DMS 273 treated with DMSO at 0.1 percent for 48 hours (cell line): ENCODE measurements at places on chromosomes 2 and 18.

GRCh38 chr2:219968685-219969345 is 341.4 kb downstream of the SLC4A3 start:
- DNase-seq, result no peak

DNA sequence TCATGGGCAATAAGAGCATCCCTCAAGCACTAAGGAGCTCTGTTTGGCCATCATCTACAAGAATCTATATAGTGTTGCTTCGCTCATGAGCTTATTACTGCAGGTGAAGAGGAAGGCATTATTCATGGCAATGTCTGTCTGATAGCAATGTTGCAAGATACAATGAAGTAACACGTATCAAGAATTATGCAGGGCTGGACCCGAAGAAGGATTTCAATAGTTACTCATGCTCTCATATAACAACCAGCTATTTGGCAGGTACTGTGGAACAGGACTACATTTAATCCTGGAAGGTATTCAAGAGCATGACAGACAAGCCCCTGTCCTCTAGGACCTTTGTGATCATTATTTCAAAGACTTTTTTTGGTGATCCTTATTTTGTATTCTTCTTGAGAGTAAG is 109.6 kb downstream of the LAMA3 start:
- DNase-seq, result no peak

GRCh38 chr2:7837237-7837760 is 844.6 kb upstream of the ID2 start:
- DNase-seq, result no peak

GRCh38 chr2:44130441-44130840 is 38.2 kb upstream of the PPM1B start:
- DNase-seq, result no peak

DNA sequence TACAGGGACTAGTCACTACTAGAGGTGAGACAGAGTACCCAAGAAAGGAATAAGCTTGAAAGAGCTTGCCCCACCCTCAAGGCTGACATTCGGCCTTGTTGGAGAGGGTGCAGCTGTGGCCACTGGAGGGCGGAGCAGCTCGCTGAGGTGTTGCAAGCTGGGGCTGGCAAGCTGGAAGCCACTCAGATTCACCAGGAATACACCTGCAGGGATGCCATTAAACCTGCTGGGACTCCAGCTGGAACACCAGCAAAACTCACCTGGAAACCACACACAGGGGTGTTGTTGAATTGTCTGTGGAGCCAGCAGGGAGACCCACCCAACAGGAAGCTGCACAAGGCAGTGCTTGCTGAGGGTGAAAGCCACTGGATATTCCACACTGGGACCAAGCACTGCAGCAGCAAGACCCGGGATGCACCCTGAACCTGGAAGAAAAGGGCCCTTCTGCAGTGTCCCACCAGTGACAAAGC is 26.1 kb downstream of the KCTD18 start:
- DNase-seq, result no peak

- DNase-seq, result no peak
Measured at GRCh38 chr18:41370740-41371139, 584.3 kb upstream of the PIK3C3 start.

DNA sequence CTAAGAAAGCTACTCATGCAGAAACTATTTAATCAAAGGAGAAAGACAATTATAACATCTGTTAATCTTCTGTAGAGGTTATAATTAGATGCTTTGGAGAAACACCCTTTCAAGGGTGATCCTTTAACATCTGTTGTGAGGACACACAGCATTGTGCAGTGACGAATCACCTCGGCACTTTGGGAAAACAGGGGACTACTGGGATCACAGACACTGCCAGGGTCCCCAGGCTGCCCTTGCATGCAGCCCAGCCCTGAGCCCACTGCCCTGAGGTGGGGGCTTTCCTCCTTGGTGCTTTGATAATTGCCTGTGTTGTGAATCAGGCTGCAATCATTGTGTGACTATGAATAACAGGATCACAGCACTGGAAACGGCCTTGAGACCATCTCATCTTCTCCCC is 10.6 kb downstream of the NCKAP5 start:
- DNase-seq, result peak; percentile 0

DNA sequence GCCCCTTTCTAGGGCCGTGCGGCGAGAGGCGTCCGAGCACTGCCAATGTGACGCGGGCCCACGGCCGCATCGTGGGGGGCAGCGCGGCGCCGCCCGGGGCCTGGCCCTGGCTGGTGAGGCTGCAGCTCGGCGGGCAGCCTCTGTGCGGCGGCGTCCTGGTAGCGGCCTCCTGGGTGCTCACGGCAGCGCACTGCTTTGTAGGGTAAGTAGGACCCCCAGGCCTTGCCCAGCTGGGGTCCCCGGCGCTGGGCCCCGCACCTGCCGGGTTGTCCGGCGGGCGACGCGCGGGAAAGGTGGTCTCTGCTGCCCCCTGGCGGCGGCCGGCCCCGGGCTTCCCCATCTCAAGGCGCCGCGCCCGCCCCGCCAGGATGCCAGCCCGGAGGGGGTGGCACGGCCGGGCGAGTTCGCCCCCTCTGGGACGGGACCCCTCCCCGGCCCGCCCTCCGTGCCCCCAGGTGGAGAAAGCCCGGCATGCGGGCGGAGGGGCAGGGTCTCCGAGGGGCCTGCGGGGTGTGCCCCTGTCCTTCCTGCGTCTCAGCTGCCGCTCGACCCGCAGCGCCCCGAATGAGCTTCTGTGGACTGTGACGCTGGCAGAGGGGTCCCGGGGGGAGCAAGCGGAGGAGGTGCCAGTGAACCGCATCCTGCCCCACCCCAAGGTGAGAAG is 1.9 kb downstream of the PRSS56 start:
- no peak for DNase-seq

DNA sequence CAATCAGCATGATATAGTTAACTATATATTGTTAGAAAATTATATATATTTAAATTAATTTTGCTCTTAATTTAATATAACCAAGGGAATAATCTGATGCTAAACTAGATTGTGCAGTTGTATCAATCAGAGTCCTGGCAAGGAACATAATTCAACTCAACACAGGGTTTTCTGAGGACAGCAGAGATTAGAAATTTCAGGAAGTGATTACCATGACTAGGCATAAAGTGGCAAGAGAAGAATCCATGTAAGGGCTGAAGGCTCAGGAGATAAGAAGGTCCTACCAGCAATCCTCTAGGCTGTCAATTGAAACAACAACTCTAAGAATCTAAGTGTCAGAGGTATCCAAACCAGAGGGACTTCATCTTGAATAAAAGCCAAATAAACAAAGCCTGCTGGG is 807.8 kb downstream of the DSC3 start:
- DNase-seq, result no peak

- no peak for DNase-seq
Measured at GRCh38 chr2:8623958-8624591, 57.8 kb upstream of the ID2 start.

GRCh38 chr18:47191961-47192360 is 15.8 kb upstream of the IER3IP1 start:
- no peak for DNase-seq

DNA sequence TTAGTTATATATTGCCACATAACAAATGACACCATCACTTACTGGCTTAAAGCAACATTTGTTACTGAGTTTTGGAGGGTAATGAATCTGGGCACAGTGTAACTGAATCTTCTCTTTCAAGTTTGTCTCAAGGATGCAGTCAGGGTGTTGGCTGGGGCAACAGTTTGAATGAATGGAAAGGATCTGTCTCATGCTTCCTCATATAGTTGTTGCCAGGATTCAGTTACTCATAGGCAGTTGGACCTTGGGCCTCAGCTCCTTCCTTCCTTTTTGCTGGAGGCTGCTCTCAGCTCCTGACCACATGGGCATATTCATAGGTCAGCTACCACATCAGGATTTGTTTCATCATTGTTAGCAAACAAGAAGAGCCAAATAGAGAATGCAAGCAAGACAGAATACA is 466.1 kb upstream of the MC4R start:
- no peak for DNase-seq

DNA sequence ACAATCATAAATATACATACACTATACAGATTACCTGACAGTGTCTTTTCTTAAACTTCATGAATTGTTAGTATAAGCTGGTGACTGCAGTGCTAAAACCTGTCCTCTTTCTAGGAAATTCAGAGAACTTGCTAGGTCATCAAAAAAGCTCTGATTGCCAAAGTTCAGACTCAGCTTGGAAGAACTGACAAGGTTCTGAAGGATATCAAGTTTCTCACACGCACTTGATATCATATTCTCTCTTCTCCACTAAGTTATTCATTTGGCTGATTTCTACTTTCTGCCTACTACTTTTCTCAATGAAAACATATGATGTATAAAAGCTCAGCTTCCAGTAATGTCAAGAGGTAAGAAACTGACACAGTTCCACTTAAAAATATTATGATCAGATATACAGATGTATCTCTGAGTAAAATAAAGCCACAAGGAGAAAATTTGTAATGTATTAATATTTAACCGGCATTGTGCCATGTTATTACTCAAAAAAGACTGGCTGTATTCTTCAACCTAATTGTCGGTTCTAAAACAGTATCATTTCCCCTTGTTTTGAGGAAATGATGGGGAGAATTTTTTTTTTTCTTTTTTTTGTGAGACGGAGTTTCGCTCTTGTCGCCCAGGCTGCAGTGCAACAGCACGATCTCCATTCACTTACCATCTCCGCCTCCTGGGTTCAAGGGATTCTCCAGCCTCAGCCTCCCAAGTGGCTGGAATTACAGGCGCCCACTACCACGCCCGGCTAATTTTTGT is 2.4 kb downstream of the OSBPL1A start:
- DNase-seq, result peak; percentile 14

DNA sequence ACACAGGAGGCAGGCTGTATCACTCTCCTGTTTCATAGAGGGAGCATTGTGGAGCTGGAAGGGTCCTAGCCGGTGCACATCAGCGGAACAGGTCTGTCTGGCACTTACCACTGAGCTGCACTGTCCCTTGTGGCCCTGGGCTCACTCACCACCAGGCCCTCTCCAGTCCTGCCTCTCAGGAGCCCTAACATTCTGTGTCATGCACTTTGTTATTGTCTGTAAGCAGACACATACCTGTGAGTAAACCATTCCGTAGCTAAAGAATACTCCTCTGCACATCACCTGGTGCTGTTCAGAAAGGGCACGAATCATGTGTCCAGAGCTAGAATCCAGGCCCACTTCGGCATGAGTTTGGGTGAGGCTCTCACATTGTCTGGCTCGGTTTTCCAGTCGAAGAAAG is 93.6 kb downstream of the CRIM1 start:
- no peak for DNase-seq

GRCh38 chr18:32389858-32390257 is 80.8 kb downstream of the GAREM1 start:
- no peak for DNase-seq

- no peak for DNase-seq
Measured at GRCh38 chr2:201109186-201109585, 6.8 kb upstream of the CFLAR start.

DNA sequence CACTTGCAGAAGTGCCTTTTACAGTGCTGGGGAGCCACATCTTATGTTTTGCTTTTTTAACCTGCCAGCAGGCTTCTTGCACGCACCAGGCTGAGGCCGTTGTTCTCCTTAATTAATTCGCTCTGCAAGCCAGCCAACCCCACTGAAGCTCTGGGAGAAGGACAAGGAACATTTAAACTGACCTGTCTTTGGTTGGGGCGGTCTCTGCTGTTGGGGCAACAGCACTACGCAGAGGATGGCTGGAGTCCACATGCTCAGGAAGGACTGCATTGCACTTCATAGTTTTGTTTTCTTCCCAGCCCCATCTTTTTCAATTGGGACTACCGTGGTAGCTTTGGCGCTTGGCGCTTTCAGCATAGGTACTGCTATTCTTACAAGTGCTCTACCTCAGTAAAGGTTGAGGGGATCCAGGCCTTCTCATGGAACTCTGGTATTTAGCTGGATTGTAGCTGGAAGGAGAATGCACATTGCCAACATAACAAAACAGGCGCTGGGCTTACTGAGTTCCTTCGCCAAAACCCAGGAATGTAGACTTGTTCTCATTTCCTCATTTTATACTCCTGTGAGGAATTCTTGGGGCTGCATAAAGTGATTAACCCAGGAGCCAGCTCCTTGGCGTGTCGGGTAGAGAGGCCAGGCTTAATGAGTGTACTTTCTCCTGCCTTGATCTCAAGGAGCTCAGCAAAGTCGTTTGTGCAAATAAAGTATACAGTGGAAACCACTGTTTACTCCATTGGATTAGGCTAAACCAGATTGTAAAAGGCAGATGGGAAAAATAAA is 146.2 kb downstream of the PRKCE start:
- no peak for DNase-seq
